ENCODE measurements at places on chromosomes 13 and 19.

GRCh38 chr19:31283701-31284100, 65.5 kb downstream of the TSHZ3 start:
- H3K4me1 ChIP-seq: no peaks in the 10 kb centered on the region
- no peak overlapping the region for H3K27ac ChIP-seq
- no peaks in the 10 kb centered on the region for H3K27me3 ChIP-seq
- DNase-seq: no peak

DNA sequence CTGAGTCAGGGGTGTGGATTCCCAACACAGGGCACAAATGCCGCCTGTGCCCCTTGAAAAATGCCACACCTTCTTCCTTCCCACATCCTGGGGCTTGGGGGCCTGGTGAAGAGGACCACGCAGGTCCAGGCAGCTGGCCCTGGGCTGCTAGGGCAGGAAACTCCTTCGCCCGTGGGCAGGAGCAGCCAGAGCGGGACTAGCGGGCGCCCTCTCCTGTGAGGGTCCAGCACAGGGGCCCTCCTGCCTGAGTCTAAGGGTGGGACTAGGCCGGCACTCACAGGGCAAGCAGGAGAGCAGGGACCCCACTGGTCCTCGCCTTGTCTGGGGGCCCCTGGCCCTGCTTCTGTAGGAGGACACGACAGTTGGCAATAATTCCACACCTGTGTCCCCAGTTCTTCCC, 7.5 kb upstream of the CEBPA start:
- no peak for DNase-seq
- no peaks in the 10 kb centered on the region for H3K36me3 ChIP-seq
- H3K4me3 ChIP-seq: no peak overlapping the region
- H3K27ac ChIP-seq: peak overlapping the region; percentile 70
- peaks cover 24% of the 10 kb centered on the region for H3K4me1 ChIP-seq

DNA sequence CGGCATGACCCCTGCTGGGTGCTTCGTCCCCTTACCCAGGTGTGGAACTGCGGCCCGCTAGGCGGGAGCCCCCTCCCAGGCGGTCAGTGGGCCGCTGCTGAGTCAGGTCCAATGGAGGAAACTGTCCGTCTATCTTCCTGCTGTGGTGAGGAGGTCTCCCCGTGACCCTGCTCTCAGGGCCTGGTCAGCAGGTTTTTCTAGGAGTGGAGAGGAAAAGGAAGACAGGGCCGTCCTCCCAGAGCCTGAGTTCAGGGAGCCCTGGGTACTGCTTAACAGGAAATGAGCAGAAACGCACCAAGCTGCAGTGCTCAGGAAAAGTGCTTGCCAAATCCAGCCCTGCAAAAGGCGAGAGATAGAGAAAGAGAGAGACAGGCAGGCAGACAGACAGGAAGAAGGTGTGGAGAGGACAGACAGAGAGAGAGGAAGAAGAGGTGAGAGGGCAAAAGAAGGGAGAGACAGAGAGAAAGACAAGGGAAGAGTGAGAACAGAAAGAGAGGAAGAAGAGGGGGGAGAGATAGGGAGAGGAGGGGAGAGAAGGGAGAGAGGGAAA, 10.3 kb downstream of the SH3GL1 start:
- no peak overlapping the region for H3K4me3 ChIP-seq
- peak overlapping the region; percentile 77 for H3K27ac ChIP-seq
- H3K4me1 ChIP-seq: peaks cover 70% of the 10 kb centered on the region
- peak; percentile 58 for DNase-seq
- peaks cover 10% of the 10 kb centered on the region for H3K36me3 ChIP-seq

DNA sequence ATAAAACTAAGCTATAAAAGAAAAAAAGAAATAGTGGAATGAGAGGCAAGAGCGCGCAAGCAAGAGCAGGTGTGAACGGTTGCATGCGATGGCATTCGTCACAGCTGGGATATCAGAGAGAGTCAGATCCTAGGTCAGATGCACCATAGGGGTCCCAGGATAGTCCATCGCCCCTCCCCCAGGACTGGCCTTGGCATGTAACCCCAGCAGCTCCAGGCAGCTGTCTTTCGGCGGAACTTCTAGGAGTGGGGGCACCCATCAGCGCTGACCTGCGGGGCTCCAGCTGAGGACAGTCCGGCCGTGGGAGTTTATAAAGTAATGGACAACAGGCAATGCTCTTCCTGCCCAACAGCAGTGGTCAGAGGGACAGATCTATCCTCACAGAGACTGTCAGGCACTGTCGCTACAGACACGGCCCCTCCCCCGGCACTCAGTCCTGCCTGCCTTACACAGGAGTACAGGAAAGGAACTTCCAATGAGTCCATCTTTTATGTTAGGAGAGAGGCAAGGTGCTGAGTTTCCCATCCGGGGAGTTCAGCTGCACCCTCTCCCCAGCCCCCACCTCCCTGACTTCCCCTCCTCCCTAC, 1.4 kb downstream of the SIAH3 start:
- no peaks in the 10 kb centered on the region for H3K36me3 ChIP-seq
- H3K27ac ChIP-seq: no peak overlapping the region
- H3K4me3 ChIP-seq: peak overlapping the region; percentile 19
- no peak for DNase-seq
- H3K4me1 ChIP-seq: peaks cover 27% of the 10 kb centered on the region

DNA sequence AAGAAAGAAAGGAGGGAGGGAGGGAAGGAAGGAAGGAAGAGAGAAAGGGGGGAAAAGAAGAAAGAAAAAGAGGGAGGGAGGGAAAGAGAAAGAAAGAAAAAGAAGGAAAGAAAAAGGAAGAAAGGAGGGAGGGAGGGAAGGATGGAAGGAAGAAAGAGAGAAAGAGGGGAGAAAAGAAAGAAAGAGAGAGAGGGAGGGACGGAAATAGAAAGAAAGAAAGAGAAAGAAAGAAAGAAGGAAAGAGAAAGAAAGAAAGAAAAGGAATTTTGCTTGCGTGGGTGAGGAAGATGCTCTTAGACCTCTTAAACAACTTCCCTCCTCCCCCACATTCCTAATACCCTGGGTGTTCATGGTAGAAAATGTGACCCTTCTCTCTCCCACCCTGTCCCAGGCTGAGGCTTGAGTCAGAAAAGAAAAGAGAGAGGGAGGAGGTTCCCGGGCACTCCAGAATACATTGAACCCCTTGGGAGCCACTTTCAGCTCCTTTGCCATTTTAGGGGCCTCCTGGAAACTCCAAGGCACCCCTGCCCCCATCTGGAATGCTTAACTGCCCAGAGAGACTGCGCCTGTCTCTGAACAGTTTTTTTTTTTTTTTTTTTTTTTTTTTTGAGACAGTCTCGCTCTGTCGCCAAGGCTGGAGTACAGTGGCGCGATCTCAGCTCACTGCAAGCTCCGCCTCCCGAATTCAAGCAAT, 9.2 kb upstream of the KANK3 start:
- peaks cover 29% of the 10 kb centered on the region for H3K4me1 ChIP-seq
- H3K4me3 ChIP-seq: no peak overlapping the region
- DNase-seq: no peak
- H3K27me3 ChIP-seq: no peaks in the 10 kb centered on the region
- H3K36me3 ChIP-seq: no peaks in the 10 kb centered on the region

Measured in upper lobe of left lung (tissue), 6 donors.